ENCODE measurements at places on chromosomes 5 and 9.

DNA sequence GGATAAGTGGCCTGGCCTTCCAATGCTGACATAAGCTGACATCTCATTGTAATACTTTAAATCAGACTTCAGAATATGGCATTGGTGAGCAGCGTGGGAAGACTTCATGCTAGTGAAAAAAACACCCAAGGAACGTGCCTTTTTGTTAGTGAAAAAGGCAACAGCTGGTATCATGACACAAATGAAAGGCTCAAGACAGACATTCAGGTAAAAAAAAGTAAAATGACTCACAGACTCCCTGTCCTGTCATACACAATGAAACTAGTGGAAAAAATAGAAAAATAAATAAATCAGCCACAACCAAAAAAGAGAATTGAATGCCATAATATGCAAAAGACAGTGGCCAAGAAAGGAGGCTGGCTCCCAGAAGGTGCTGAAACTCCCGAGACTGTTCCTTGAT, 24.4 kb upstream of the PPP1R2B start:
- DNase-seq = no peak

DNA sequence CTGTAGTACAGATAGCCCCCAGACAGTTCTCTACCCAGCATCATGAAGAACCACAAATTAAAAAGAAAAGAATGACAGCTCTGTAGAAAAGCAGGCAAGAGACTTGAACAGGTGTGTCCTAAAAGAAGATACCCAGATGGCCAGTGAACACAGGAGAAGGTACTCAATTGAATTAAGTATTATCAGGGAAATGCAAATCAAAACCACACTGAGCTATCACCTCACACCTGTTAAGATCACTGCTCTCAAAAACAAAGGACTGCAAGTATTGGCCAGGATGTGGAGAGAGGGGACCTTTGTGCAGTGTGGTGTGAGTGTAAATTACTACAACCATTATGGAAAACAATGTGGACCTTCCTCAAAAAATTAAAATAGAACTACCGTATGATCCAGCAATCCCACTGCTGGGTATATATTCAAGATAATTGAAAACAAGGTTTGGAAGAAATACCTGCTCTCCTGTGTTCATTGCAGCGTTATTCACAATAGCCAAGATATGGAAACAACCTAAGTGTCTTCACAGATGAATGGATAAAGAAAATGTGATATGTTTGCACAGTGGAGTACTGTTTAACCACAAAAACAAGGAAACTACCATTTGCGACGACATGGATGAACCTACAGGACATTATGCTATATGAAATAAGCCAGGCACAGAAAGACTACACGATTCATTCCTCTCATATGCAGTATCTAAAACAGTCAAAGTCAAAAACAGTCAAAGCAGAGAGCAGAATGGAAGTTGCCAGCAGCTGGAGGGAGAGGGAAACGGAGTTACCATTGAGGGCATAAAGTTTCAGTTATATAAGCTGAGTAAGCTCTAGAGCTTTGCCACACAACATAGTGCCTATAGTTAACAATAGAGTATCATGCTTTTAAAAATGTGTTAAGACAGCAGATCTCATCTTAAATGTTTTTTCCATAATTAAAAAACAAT, 102.6 kb downstream of the WNK2 start:
- DNase-seq = no peak

GRCh38 chr5:23474315-23474714, 33.1 kb upstream of the PRDM9 start:
- DNase-seq = no peak

DNA sequence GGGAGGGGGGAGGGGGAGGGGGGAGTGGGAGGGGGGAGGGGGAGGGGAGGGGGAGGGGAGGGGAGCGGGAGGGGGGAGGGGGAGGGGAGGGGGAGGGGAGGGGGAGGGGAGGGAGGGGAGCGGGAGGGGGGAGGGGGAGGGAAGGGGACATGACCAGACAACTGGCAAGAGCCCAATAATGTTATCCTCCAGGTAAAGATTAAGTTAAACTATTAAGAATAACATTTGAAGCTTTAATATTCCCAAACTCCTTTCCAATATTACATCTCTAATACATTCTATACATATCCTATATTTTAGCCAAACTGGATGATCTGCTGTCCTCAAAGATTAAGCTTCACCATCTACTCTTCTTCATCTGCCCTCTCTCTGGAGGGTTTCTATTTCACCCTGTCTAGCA, 25.8 kb downstream of the C5 start:
- DNase-seq = no peak

DNA sequence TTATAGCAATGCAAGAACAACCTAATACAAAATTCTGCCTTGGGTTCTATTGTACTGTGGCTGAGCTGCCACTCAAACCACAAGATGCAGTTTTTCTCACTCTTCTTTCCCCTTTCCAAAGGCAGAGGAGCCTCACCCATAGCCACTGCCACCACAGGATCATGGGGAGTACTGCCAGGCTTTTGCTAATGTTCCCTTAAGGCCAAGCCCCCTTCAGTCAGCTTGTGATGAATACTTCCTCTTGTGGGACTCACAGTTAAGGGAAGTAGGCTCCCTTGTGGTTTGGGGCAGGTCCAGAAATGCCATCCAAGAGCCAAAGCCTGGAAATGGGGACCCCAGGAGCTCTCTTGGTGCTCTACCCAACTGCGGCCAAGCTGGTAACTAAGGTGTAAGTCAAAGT, 258.7 kb downstream of the SPATA31D1 start:
- no peak for DNase-seq

- no peak for DNase-seq
These were observed 109.2 kb upstream of the SHB start for GRCh38 chr9:38178237-38178636.

DNA sequence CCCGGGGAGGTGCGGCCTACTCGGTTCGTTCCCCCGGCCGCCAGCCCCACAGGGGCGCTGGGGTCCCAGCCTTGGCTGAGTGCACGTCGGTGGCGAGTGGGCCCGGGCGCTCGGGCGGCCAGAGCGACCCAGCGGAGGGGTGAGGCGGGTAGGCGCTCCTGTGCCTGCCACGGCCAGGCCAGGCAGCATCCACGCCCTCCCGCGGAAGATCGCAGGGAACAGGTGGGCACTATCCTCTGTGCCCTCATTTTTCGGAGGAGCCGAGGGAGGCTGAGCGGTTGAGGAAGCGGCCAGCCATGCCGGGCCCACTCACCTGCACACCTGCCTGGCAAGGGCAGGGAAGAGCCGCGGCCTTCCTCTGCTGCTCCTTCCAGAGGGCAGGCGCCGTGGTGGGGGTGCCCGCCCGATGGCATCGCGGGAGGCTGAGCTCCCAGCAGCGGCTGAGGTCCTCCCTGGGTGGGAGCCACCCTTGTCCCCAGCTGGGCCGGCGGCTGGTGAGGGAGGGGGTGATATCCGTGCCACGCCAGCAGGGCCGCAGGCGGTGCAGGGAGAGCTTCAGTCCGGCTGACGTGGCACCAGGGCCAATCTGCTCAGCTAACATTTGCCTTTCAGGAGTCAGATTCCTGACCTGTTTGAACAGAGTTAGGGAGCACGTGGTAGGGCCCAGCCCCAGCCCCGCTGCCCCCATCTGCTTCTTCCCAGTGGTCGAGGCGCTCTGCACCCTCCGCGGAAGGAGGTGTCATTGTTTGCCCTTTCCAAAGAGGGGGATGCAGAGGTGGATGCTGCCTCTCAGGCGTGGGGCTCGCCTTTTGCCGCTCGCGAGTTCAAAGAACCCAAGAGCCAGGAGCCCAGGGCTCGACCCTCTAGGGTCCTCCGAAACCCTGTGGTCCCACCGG, 1.6 kb upstream of the SEC16A start:
- DNase-seq = no peak

DNA sequence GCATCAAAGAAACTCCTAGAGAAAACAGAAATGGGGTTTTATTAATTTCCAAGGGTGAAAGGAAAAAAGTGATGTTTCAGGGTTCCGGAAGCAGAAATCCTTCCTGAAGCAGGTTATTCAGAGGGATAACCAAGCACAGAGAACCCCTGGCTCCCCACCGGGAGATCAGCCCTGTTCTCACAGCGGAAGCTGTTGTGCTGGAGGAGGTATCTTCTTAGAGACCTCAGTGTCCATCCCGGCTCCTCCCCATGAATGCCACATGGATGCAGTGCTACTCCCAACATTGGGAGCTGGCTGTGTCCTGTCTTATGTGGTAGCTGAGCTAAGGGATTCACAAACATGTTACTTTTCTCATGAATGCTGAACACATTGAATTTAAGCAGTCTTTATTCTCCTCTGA, 80.9 kb upstream of the IRX2 start:
- DNase-seq = no peak

DNA sequence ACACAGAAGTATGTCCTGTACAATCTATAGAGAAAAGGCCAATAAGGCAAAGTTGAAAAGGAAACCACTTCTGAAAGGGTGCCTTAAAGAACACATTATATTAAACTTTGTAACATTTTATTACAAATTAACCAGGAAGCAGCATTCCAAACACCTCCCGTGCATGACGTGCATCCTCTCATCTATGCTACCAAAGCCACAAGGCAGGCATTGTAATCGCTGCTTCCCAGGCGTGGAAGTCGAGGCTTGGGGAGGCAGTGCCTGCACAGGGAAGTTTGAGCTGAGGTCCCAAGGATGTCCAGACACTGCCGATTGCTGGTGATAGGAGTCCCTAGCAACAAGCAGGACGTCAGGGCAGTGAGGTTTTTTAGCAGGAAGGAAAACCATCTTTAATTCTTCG, 44.3 kb upstream of the BARHL1 start:
- peak; percentile 39 for DNase-seq

DNA sequence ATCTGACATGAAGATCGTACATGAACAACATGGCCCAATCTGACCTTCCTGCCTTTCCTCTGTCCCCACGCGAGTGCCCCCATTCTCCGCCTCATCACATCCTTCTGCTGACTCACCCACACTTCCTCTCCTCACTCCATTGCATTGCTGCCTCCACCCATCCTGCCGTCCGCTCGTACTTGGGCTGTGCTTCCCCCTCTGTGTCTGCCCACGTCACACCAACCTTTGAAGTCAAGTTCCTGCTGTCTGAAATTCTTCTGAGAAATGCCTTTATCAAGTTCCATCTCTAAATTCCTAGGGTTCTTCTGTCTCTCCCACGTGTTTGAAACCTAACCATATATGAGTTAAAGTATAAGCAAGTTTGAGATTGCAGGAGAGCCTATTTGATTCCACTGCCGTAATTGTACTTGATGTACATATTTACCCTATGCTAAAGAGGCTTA, 18.0 kb upstream of the STARD4 start:
- peak; percentile 79 for DNase-seq

- no peak for DNase-seq
These were observed 560.1 kb downstream of the PDE4D start for GRCh38 chr5:59333416-59333815.

DNA sequence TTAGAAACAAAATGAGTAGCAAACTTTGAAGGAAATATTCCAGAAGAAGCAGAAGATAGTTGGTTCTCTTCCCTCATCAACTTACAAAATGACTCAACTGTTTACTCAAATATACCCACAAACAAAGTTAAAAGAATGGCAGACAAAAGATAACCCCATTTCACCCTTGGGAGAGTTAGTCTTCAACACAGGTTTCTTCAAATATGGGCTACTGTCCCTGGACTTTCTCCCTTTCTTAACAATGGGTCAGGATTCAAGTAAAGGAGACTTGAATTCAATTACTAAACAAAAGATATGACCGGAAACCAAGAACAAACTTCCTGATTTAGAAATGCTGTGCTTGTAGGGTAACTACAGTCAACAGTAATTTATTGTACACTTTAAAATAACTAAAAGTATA, 14.2 kb downstream of the RFX3 start:
- DNase-seq = no peak

- DNase-seq = no peak
These were observed 328.4 kb downstream of the ARHGEF28 start for GRCh38 chr5:73954381-73954780.

DNA sequence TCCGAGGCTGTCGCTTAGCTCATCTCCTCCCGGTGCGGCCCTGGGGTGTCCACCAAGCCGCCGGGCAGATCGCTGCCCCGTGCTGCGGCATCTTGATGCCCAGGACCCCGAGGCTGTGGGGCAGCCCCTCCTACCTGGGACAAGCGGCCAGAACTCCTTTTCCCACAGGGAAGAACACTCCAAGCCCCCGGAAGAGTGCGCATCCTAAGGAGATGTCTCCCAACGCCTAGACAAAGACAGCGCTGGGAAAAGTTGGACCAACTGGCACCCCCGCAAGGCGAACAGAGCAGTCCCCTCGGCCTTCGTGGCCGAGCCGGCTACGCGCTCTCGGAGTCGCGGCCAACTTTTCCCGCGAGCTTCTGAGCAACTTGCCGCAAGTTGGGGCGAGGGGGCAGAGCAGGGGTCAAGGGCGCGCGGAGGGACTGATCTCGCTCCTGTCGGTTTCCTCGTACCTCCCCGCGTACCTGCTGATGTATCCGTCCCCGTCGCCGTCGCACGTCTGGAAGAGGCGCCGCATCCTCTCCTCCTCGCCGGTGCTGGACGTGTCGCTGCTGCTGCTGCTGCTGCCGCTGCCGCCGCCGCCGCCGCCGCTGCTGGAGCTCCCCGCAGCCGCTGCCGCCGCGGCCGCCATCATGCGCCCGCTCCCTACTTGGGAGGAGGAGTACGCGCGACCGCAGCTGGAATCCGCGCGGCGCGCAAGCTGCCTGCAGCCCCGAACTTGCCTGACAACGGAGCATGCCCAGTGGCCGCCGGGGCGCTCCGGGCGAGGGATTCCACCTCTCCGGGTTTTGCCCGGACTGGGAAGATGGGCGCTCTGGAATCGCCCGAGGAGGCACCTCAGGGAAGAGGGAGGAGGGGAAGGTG, at the start of gene MCC:
Gene MCC (minus strand): TSS at position 673 of the 864 bp plus-strand sequence.
- peak; percentile 61 for DNase-seq

- no peak for DNase-seq
These were observed 23.9 kb downstream of the TPPP start for GRCh38 chr5:669111-669841.

DNA sequence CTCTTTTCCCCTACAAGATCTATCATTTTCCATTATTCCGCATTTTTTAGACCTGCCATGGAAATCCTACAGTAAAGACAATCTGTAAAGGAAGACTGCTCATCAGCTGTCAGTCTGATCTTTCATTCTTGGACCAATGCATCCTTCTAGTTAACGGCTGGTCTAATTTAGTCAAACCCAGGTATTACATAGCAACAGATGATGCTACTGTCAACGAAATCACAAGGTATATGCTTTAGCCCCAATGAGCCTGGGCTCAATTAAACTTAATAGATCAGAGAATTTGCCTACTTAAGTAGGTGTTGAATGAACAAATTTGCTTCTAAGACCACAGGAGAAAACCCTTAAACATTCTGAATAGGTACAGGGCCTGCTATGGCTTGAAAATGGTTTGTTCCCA, 207.0 kb downstream of the TSSK1B start:
- DNase-seq = no peak

DNA sequence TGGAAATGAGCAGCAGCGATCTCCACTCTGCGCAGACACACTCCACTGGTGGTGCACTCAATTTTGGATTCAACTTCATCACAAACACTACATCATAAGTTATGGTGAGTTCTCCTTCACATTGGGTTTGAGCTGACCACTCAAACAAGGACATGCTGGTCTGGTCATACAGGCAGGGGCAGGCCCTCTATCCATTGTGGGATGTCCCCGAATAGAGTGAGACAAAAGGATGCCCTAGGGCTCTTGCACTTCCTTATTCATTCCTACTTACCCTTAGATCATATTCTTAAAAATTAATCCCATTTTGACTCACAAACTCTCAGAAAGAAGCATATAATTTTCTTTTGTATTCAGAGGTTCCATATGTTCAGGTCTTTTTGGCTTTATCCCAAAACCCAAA, 16.3 kb upstream of the PJA2 start:
- DNase-seq = no peak

- DNase-seq = no peak
These were observed 56.8 kb downstream of the LIX1 start for GRCh38 chr5:97085459-97086181.

All from kidney epithelial cell (primary cell).